Effector CD4-positive, alpha-beta T cell (primary cell): ENCODE measurements at places on chromosomes 3 and 15.

DNA sequence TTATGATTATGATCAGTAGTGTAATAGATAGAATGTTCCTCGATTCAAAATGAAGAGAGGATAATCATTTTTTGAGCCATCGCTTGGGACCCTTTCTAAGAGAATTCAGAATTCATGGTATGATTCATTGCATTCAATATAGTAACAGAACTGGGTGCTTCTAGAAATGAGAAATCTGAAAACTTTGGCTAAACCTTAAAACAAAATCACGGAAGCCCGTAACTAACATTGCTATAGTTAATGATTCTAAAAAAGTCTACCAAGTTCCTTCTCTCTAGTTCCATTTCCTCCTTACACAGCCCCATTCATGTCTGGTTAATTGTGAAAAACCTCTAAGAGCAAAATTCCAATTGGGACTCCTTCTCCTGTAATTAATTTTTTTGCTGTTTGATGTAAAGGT, 217.1 kb downstream of the GBE1 start:
- DNase-seq = no peak

- DNase-seq = no peak
Observed at GRCh38 chr3:56115698-56116097, 352.6 kb downstream of the ERC2 start.

GRCh38 chr3:39056151-39056550, 4.3 kb downstream of the WDR48 start:
- DNase-seq = no peak

DNA sequence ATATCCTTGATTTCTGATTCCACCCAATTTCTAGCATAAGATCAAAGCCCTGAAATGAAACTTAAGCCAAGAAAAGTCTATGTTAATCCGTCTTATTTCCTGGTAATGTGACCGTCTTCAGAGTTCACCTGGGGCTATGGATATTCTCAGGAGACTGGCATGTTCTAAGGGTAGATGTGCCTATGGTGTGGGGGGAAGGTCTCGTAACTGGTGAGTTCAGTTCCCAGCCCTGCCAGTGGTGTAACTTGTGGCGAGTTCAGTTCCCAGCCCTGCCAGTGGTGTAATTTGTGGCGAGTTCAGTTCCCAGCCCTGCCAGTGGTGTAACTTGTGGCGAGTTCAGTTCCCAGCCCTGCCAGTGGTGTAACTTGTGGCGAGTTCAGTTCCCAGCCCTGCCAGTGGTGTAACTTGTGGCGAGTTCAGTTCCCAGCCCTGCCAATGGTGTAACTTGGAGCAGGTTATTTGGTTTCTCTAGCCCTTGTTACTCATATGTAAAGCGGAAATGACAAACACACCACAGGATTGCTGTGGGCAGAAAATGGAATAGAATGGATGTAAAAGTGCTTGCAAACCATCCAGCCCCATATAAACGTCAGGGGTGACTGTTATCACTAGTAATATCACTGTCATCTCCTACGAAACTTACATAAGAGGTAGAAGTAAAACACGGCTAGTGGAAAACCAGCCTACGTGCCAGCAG, 30.4 kb downstream of the SLC51A start:
- DNase-seq = no peak

GRCh38 chr15:49383266-49383665, 39.8 kb upstream of the FGF7 start:
- DNase-seq = no peak

GRCh38 chr3:172326993-172327392, 121.3 kb downstream of the GHSR start:
- DNase-seq = no peak

- no peak for DNase-seq
Observed at GRCh38 chr3:103991461-103992115, 1375.1 kb upstream of the ALCAM start.

GRCh38 chr3:195124378-195124992, 146.5 kb downstream of the XXYLT1 start:
- DNase-seq = no peak

- no peak for DNase-seq
Observed at GRCh38 chr3:43036621-43037423, 57.7 kb downstream of the GASK1A start.

DNA sequence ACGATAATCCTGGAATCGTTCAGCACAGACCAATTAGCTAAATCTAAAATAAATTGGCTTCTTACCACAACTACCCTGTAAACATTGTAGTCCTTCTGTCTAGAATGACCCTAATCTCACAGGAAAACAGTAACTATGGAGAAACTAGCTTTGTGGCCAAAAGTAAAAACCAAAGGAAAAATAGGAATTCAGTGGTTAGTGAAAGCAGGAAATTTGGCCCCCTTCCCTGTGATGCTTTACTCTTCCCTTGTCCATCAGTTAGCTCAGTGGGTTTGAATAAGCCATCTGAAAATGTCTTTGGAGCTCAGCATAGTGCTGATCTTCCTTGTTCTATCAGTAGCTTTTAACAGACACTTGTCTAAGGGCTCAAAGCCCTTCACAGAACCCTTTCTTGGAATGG, 1.6 kb downstream of the NMD3 start:
- DNase-seq = no peak

GRCh38 chr3:13530241-13531009, 18.5 kb upstream of the FBLN2 start:
- DNase-seq = no peak

DNA sequence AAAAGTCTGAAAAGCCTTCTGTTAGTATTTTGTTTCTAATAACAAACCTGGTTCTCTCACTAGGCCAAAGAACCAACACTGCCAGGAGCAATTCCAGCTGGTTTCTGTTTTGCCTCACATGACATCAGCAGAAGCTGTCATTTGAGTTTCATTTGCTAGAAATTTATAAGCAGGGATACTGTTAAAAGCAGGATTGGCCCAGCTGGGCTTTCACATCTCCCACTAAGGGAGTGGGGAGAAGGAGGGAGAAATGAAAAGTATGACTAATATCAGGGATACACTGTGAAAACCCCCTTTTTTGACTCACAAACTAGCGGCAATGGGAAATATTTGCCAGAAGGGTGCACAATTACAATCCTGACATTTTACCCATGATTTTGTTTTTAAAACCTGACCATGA, 5.3 kb downstream of the CCDC80 start:
- no peak for DNase-seq

- no peak for DNase-seq
Observed at GRCh38 chr3:56347219-56347871, 120.9 kb downstream of the ERC2 start.

DNA sequence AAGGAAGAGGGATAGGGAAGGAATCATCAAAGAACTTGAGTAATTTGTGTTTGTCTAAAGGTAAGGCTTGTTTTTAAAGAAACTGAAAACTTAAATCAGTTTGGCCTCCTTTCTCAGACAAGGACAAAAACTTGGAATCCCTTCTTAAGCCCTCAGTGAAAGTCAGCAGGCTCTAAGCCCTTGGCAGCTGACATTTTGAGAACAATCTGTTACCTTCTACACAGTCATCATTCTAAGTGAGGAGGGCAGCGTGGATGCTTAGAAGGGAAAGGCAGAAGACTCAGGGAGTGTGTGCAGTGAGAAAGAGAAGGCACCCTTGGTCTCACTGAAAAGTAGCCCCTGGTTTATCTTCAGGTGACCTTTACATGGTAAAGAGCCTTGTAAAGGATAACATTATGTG, 10.8 kb downstream of the HSPBAP1 start:
- DNase-seq = no peak

GRCh38 chr3:169662132-169662842, 1.2 kb downstream of the MECOM start:
- no peak for DNase-seq

- DNase-seq = no peak
Observed at GRCh38 chr3:83002869-83003445, 1241.5 kb upstream of the GBE1 start.

DNA sequence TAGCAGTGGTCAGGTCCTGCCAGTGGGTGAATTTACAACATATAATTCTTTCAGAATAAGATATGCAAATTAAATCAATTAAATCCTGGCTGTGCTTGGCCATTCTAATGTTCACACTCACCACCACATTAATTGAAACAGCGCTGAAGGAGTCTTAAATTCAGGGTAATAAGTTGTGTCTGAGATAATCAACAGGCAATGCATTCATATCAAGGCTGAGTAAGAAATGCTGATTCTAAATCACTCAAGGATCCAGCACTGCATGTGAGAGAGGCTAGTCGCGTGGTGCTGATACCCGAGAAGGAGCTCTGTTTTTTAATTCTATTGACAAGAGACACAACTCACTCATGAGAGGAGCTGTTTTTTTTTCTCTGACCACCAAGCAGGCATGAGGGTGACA, 588.8 kb upstream of the ADAMTS9 start:
- DNase-seq = no peak

DNA sequence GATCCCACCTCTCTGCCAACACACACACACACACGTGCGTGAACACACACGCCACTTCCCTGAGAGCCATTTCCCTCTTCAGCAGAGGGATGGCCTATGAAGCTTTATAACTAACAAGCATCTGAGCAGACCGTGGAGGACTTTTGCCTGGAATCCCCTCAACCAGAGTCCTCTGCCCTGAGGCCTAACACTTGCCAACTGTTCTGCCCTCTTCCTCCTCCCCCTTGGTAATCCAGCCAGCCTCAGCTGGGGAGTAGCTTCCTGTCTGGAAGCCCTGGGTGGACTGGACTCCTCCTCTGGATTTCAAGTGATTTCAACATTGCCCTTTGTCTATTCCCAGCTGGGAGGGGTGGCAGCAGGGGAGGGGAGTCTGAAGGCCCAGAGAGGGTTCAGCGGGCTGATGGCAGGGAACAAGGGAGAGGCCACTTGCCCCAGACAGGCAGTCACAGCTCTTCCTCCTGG, 68.4 kb upstream of the HACD2 start:
- no peak for DNase-seq

DNA sequence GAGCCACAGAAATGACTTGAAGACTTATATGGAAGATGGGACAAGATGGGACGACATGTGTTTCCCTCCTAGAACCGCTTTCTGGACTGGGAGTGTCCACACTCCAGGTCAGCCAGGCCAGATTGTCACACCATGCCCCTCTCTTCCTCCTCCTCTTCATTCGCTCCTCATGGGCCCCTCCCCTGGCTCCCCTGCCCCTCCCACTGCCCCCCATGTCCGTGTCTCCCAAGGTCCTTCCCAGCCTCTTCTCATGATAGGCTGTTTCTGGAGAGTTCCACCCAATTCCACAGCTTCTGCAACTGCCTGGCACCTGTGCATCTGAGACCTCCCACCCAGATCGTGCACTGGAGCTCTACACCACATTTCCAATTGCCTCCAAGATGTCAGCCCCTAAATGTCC, 6.6 kb downstream of the MYO5C start:
- no peak for DNase-seq

DNA sequence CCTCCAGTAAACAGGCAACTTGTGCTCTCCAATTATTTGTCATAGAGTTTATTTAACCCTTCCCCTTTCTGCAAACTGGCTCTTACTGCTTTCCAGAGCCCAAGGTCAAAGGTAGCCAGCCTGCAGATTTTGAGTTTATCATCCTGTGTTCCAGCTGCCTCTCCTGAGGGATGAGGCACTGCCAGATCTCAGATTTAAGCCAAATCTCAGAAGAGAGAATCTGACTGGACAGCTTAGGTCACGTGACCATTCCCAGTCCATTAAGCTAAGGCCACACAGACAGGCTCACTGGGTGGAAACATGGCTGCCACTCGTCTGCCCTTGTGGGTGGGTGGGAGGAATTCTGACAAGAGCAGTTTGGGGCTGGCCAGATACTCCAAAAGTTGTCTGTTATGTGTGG, 8.6 kb upstream of the SIAH2 start:
- DNase-seq = no peak

- DNase-seq = no peak
Observed at GRCh38 chr3:186382217-186382885, 20.3 kb upstream of the DGKG start.
